ENCODE measurements at places on chromosomes 12 and 14.

GRCh38 chr14:89137526-89138163 lies 279.4 kb downstream of the FOXN3 start:
- DNase-seq = no peak

DNA sequence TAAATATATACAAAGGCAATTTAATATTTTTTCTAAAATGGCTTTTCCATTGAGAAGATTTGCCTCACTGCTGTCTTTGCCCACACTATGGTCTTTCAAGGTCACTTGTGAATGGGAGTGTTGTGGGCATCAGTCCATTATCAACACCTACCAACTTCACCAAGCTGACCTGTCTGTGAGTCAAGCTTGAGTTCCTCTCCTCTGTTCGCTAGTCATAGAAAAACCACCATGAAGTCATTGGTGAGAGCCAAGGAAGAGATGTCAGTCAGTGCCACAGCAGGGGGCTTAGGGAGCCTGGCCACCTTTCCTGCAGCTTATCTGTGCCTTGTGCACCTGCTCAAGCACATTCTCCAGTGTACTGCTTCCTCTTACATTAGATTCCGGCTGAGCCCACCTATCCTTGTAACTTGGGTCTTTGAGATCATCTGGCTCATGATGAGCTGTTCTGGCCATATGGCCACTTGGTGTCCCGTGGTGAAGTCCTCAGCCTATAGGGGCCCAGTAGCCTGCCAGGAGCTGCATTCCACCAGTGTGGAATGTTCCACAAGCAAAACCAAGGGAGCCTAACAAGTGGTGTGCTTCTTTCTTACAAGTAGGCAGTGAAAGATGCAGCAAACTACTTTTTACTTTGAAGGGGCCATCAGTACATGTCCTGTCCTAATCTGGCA lies 80.8 kb upstream of the C12orf71 start:
- DNase-seq = no peak

GRCh38 chr14:75821831-75822521 lies 159.8 kb downstream of the TGFB3 start:
- DNase-seq = no peak

- no peak for DNase-seq
Observed at GRCh38 chr14:84927096-84927827, 602.7 kb upstream of the FLRT2 start.

GRCh38 chr12:41344776-41345470 lies 156.8 kb downstream of the PDZRN4 start:
- DNase-seq = no peak

DNA sequence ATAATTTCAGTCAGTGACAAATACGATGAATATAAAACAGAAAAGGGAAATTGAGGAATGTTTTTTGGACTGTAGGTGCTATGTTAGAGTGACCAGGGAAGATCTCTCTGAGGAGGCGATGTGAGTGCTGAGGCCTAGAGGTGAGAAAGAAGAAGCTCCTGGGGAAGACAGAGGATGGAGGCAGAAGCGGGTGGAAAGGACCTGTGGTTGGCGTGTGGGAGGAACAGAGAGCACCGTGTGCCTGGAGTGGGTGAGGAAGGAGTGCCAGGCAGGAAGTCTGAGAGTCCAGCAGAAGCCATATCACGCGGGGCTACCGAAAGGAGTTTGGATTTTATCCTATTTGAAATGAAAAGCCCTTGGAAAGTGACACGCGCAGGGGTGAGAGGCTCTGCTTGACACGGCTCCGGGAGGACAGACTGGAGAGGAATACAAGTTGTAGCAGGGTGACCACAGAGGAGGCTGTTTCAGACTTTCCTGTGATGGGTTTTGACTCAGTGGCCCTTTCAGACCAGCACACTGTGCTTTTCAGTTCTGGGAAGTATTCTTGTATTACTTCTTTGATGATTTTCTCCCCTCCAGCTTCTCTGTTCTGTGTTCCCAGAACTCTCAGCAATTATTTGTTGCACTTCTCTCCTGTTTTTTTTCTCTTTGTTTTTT lies 96.9 kb downstream of the VRK1 start:
- DNase-seq = no peak

- DNase-seq = no peak
Observed at GRCh38 chr12:63940310-63941005, 96.0 kb downstream of the SRGAP1 start.

DNA sequence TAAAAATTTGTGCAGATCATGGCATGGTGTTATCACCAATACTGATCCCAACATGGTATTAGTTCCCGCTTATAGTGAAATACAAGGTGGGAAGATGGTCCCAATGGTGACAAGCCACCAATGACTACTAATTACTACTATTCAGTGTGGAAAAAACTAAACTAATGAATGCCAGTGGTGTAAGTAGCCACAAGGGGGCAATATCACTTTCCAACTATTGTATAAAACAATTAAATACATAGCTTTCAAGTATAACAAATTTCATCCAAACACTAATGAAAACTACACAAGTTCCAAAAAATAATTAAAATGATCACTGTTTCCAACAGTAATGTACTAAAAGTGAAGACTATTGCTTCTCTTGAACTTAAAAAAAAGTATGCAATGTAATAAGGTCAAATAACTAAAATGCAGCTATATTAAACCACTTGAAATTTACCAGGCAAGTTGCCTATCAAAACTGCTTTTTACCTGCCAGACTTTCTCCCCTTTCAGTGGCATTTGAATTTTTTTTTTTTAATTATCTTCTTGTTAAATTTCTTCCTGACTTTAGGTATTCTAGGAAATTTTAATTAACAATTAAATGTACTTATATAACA lies 58.0 kb downstream of the PAPLN start:
- DNase-seq = no peak

DNA sequence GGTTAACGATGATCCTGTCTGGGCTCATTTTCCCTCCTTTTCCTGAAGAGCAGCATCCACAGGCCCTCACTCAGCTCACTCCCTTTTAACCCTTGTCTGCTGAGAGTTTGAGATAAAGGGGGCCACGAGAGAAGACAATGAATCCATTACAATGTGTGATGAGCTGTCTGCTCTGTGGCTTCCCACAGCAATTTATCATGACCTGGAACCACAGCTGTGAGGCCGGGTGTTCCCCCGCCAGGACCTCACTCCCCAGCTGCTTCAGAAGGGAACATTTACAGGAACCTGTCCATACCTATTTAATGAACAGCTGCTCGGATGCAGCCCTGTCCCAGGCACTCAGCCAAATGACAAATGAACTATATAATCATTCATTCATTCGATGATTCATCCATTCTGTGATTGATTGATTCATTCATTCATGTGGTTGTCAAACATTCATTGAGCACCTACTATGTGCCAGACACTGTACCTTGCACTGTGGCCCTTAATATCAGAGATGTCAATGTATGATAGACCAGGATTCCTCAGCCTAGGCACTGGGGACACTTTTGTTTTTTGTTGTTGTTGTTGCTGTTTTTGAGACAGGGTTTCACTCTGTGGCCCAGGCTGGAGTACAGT lies 18.5 kb upstream of the P2RX7 start:
- no peak for DNase-seq

DNA sequence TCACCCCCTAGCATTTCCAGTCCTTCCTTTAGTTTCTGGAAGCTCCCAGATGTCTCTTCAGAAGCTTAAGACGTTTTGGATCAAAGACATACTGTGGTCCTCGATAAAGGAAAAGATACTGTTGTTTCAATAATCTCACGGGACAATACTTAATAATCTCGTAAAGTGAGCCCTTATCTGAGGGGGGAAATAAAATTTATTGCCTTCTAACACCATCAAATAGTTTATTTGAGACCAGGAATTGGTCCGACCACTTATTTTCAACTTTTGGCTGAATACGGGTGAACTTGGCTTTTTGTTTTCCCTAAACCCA lies 640 bp upstream of the G2E3 start:
- no peak for DNase-seq

GRCh38 chr12:29901585-29901984 lies 117.8 kb upstream of the TMTC1 start:
- no peak for DNase-seq

- DNase-seq = no peak
Observed at GRCh38 chr12:179131-179884, 34.6 kb downstream of the SLC6A12 start.

GRCh38 chr12:70609739-70610491 lies 27.3 kb downstream of the PTPRB start:
- DNase-seq = no peak

- no peak for DNase-seq
Observed at GRCh38 chr14:75196468-75196867, 20.1 kb upstream of the TMED10 start.

GRCh38 chr12:70329728-70330127 lies 36.4 kb upstream of the KCNMB4 start:
- DNase-seq = no peak

- no peak for DNase-seq
Observed at GRCh38 chr12:39627914-39628313, 8.3 kb upstream of the ABCD2 start.

DNA sequence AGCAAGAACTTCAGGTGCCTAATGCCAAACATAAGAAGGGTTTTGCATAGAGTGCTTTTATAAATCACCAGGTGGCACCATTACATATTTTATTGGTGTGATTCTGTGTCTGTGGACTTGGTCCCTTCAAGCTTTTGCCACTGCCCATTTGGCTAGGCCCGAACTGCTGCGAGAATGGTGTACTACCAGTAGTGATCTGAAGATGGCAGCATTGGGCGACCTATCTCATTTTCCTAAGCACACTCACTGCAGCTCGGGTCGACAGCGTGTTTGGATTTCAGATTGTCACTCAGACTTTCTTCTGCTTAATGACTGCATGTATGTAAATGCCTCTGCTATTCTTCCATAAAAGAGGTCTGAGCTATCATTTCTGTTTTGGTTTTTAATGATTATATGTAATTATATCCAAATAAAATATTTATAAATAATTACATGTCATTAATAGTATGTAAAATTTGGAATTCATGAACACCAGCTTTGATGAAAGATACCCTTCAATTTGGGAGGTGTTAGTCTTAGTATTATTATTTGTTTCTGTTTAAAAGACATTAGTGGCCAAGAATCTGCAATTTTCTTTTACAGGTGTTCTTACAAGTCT lies 78.5 kb downstream of the TPH2 start:
- no peak for DNase-seq

GRCh38 chr12:62866451-62867082 lies 68.4 kb downstream of the PPM1H start:
- DNase-seq = no peak

- no peak for DNase-seq
Observed at GRCh38 chr14:102829016-102829548, 51.8 kb downstream of the TRAF3 start.

GRCh38 chr14:61651355-61651754 lies 44.0 kb upstream of the HIF1A start:
- DNase-seq = no peak
